ENCODE measurements at places on chromosomes 5 and 9.

- no peak for DNase-seq
Measured at GRCh38 chr5:135569755-135570452, 8.9 kb downstream of the CXCL14 start.

GRCh38 chr5:139767960-139768359 is 27.6 kb upstream of the PSD2 start:
- DNase-seq: no peak

- no peak for DNase-seq
Measured at GRCh38 chr9:115746496-115746895, 407.1 kb upstream of the PAPPA start.

DNA sequence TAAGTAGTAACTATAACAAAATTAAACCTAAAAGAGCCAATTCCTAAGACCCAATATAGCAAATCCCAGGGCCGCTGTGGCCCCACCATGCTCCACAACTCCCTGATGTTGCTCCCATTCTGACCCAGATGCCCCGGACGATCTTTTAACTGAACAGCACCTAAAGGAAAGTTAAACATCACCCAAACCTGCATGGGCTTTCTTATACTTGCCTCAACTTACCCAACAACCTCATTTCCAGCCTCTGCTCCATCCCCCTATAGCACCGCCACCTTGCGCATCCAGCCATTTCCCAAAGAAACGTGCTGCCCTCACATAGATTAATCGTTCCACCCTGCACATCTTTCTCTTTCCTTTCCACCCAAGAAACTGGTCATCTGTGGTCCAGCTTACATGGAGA is 54.6 kb downstream of the ZNF354C start:
- no peak for DNase-seq

- no peak for DNase-seq
Measured at GRCh38 chr5:149674686-149675085, 55.4 kb upstream of the PPARGC1B start.

DNA sequence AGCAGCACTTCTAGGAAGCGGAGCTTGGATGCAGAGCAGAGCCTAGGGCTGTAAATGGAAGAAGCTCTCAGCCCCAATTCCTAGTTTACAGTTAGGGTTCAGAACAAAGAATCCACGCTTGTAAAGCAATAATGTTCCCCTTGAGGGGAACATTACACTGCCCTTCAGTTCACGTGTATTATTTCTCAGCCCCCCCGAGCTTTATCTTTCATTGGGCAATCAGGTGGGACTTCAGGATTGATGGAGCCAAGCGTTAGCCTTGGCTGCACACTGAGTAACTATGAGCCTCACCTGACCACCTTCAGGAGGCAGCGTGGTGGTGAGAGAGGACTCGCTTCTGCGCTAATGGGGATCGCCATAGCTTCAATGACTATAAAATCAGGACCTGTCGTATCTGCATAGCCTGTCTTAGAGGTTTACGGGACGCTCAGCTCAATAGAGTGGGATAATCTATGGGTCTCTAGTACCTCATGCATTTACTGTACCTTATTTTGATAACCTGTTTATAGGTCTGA is 157.0 kb upstream of the RASEF start:
- DNase-seq: no peak

DNA sequence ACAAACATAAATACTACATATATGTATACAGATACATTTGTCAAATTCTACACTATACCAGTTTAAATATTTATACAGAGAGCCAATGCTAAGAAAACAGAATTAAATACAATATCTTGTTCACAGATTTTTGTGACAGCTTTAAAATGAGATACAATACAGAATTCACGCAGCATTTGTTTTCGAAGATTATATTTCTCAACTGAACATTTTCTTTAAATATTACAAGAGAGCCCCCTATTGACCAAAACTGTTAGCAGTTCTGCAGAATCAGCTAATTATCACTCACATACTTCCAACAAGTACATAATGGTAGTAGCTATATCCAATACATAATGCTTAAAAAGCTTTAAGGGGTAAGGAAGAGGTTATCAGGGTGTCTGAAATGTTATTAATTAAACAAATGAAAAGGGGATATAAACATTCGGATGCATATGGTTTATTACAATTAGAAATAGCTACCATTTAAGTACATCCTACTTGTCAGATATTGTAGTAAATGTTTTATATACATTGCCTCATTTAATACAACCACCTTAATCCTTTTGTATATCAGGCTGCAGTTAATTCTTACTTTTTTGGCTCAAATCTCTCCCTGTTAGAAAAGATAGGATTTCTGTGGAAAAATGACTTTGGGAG is 31.7 kb downstream of the ZDHHC21 start:
- DNase-seq: no peak

- DNase-seq: no peak
Measured at GRCh38 chr5:25009063-25009462, 364.3 kb upstream of the CDH10 start.

DNA sequence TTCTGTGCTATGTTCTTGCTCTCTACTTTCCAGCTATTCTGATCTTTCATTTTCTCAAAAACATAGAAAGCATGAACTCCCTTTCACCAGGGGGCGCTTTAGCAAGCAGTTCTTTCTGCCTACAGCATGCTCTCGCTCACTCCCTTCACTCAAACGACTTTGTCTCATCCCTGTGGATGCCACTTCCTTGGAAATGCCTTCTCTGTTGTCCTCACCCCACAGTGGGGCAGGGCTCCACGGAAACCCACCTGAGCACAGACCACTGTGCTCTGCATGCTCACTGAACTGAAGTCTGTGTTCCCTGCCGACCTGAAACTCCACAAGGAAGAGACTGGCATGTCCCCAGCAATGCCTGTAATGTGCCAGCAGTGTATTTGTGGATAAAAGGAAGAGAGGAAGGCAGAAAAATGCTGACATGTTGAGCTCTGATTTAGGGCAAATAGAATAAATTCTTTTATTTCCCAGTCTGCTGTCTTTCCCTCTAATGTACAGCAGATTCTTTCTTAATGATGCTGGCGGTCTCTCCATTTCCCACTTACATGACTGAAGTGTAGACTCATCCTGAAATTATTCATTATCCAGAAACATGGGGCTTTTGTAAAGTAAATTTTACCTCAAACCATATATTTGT is 4.9 kb upstream of the ROR2 start:
- DNase-seq: no peak

DNA sequence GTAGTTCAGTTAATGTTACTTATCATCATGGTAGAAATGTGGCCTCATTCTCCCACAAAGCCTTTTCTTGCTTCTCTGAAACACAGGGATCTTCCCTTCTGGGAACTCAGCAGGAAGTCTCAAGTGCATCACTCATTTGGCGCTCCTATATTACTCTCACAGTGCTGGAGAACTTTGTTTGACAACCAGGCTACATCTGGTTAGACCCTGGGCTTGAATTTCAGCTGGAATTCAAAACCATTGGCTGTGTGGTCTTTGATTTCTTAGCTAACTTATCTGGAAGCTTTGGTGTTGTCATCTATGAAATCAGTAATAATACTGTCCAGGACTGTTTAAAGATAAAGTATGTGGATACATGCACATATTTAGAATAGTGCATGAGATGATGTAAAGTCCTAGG is 1777.1 kb downstream of the MAT2B start:
- no peak for DNase-seq

- DNase-seq: no peak
Measured at GRCh38 chr5:42768106-42768504, 11.5 kb downstream of the CCDC152 start.

DNA sequence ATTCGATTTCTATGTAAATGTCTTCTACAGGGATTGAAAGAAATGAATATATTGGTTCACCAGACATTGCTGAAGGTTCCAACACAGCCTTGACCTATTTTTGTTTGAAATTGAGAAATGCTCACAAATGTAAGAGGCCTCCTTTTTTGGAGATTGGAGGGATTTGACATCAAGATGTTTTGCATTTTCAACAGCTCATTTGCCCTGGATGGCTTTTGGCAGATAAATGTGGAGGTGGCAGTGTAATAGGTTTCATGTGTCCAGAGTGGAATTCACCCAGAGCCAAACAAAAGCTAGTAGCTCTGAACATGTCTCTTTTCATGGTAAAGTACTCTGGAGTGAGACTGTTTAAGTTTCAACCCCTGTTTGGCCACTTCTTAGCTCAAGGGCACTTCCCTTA is 77.3 kb downstream of the PALM2AKAP2 start:
- DNase-seq: no peak

DNA sequence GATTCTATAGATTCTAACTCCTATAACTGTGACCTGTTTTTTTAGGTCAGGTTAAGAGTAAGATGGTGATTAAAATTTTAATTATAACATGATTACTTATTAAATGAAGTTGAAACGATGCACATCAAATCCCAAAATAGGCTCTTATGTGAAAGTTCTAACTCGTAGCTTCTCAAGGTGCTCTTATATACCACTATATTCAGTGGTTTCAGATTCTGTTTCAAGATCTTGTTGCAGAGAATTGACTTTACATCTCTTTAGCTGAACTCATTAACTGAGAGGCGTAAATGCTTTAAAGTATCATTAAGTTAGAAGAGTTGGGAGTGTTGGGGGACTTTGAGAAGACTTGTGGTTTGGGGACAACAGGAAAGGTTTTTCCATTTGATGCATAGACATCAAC is 1399.8 kb downstream of the PTPRD start:
- no peak for DNase-seq

DNA sequence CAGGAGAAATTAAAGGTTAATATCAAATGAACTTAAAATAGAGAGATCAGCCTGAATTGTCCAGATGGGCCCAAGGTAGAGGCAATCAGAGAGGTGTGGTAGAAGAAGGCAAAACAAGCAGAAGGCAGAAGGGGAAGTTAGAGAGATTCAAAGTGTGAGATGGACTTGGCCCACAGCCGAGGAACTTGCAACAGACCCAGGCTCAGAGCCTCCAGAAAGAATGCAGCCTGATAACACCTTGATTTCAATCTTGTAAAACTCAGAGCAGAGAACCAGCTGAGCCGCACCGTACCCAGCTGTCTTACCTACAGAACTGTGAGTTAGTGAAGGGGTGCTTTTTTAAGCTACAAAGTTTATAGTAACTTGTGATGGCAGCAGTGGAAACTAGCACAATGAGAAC is 190.9 kb downstream of the RFK start:
- no peak for DNase-seq
